Common myeloid progenitor, CD34-positive (primary cell): ENCODE measurements at places on chromosomes 5 and 9.
A peak's percentile ranks its signal among the peaks of the same experiment; 100 is the strongest.

DNA sequence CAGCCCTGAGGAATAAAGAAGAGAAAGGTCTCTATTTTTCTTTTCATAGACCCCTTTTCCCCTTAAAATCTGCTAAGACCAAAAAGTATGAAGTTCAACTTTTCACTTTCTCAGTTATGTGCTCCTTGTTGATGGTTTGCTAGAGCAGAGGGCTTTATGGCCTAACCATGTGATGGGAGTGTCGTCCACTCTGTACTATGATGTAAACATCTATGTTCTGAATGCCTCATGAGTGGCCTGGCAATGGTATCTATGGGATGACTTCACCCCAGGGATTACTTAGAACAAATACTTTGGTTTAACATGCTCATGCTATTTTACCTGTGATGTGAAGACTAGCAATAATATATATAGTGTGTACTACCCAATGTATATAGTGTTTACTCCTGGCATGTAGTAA, 43.7 kb upstream of the MIER3 start:
- DNase-seq, result no peak

DNA sequence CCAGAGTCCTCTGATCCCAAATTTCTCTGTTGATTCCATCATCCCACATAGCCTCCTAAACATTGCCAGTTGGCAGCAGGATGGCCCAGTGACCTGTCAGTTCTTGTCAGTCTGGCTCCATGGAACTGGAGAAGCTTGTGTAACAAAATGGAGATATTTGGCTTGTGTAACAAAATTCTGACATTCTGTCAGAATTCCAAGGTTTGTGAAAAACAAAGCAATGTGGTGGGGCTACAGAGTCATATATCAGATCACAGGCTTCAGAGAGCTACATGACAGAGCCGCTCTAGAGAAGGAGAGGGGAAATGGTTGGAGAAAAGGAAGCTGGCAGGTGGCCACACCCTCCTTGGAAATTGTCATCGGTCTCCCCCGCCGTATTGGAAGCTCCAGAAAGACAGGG, 75.4 kb upstream of the MAN2A1 start:
- DNase-seq, result no peak

- DNase-seq, result no peak
Measured at GRCh38 chr5:35442885-35443639, 174.6 kb upstream of the SPEF2 start.

DNA sequence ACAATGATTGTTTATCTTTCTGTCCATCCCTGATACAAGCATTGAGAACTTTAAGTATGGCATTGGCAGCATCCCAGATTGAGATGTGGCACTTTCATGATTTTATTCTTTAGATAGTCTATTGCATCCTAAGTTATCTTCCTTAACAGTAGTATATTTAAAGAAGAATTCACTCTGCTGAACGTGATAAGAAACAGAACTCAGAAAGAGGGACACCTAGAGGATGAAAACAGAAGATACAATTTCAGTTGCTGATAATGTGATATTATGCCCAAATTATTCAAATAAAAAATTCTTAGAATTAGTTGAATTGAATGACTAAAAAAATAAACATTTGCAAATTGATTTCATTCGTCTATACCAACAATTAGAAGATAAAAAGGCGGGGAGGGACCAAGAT, 218.1 kb upstream of the DMRTA1 start:
- no peak for DNase-seq

DNA sequence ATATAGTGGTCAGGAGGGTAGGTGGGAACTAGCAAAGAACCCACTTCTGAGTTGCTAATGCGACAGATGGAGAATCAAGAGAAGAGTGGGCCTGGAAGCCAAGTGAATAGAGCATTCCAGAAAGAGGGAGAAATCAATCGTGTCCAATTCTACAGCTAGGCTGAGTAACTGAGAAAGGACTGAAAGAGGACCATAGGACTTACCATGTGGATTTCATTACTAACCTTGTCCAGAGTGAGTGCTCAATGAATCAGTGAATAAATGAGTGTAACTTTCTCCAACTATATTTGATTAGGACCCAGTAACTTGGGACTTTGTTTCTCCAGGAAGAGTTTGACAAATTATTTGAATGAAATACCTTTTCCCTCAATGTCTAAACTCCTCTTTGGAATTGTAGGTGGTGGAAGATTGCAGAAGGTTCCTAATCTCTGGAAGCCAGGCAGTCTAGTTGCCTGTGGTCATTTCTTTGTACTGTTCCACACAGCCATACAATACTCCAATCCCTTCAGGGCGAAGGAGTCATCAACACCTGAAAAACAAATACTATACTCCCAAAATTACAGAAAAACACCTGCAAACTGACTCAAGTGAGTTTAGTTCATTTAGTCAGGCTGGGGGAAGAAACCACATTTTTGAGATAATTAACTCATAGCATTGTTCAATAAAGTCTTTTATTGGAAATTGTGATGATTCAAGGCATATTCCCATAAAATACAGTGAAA, 2.6 kb upstream of the F2RL1 start:
- no peak for DNase-seq

GRCh38 chr9:135249711-135250110, 162.2 kb downstream of the OLFM1 start:
- DNase-seq, result no peak

DNA sequence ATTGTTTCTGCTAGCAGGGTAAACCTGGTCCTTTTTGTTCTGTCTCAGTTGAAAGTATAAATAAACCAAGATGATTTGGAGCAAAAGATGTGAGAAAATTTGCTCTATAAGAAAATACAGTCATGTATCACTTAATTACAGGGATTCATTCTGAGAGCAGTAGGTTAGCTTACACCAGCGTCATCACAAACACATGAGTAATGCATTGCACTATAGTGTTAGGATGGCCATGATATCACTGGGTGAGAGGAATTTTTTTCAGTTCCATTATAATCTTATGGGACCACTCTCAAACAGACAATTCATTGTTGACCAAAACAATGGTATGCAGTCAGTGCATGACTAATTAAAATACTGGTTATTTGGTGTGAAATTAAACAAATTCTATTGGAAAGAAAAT, 430.9 kb downstream of the CHSY3 start:
- DNase-seq, result no peak

GRCh38 chr5:36692791-36693763, 86.7 kb downstream of the SLC1A3 start:
- DNase-seq, result peak; percentile 77

DNA sequence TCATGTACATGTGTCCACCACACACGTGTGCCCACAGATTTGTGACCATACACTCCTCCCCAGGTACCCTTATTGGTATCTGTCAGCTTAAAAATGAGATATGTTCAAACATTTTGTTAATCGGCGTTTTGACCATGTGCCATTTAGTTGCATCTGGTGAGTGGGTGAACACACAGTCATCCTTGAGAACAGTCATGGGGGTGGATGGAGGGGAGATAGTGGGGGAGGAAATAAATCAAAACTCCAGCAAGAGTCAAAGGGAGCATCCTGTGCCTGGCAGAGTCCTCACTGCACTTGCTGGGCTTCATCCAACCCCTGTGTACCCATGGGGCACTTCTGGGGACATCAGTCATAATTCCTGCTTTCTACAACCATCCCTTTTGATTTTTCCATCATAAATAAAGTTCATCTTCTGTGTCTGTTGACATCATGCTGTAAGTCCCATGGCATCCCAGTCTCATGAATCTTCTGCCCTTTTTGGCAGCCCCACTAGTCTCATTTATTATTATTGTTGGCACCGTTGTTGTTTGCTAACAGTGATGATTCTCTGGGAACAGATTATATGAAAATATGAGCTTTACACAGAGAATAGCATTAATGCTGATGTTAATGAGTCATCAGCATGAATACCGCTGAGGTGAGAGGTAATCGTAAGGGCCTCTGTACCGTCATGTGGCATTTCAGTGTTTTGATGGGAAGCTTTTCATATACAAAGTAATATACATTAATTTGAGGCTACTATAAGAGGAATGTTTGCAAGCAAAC, 24.4 kb upstream of the CLK4 start:
- DNase-seq, result no peak

GRCh38 chr9:129572052-129572425, 48.9 kb downstream of the C9orf50 start:
- no peak for DNase-seq

- DNase-seq, result no peak
Measured at GRCh38 chr9:88049677-88050307, 75.5 kb upstream of the CDK20 start.

DNA sequence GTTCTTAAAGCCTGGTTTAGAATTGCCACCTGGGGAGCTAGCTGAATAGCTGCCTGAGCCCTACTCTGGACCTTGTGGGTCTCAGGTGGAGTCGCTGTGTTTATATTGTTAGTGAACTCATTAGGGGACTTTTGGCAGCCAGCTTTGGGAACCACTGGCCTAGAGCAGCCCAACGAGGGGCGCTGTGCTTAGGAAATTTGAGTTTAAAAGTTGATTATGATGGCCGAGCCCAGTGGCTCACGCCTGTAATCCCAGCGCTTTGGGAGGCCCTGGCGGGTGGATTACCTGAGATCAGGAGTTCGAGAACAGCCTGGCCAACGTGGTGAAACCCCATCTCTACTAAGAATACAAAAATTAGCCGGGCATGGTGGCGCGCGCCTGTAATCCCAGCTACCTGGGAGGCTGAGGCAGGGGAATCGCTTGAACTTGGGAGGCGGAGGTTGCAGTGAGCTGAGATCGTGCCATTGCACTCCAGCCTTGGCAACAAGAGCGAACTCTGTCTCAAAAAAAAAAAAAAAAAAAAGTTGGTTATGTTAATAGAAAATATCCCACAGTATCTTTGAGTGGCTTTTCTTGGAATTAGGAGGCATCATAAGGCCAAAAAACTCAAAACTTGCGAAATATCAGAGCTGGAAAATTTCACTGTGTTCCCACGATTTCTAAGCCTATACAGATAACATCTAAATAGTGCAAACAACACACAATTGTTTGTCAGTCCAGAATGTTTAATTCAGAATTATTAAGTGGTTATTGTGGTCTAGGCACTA, 809 bp downstream of the MCCC2 start:
- DNase-seq, result no peak

DNA sequence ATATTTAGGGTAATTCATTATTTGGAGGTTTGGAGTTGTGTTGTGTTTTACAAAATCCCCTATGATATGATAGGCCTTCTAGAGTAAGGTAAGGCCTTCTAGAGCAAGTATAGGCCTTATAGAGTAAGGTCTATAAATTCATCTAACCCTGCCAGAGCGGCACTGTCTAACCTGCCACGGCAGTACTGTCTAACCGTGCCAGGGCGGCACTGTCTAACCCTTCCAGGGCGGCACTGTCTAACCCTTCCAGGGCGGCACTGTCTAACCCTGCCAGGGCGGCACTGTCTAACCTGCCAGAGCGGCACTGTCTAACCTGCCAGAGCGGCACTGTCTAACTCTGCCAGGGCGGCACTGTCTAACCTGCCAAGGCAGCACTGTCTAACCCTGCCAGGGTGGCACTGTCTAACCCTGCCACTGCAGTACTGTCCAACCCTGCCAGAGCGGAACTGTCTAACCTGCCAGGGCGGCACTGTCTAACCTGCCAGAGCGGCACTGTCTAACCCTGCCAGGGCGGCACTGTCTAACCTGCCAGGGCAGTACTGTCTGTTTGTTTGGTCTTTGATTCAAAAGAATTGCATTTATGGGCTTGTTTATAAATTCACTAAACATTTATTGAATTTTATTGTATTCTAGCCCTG, 9.6 kb downstream of the RNF20 start:
- DNase-seq, result no peak

- peak; percentile 81 for DNase-seq
Measured at GRCh38 chr9:123637945-123638634, 282.1 kb downstream of the CRB2 start.

DNA sequence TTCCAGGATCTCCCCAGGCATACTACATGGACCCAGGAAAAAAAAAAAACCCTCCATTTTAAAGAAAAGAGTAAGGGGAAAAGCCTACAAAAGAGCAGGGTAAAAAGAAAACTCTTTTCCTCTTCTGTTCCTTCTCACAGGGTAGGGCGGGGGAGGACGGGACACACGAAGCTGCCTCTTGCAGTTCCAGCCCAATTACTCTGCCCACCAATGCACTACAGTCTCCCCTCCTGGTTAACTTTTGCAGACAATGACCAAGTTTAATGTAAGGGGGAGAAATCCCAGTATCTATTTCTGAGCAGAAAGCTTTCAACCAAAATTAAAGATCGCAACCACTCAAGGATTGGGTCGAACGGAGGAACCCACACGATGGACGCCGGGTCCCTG, 1.3 kb downstream of the BRD3 start:
- peak; percentile 28 for DNase-seq

DNA sequence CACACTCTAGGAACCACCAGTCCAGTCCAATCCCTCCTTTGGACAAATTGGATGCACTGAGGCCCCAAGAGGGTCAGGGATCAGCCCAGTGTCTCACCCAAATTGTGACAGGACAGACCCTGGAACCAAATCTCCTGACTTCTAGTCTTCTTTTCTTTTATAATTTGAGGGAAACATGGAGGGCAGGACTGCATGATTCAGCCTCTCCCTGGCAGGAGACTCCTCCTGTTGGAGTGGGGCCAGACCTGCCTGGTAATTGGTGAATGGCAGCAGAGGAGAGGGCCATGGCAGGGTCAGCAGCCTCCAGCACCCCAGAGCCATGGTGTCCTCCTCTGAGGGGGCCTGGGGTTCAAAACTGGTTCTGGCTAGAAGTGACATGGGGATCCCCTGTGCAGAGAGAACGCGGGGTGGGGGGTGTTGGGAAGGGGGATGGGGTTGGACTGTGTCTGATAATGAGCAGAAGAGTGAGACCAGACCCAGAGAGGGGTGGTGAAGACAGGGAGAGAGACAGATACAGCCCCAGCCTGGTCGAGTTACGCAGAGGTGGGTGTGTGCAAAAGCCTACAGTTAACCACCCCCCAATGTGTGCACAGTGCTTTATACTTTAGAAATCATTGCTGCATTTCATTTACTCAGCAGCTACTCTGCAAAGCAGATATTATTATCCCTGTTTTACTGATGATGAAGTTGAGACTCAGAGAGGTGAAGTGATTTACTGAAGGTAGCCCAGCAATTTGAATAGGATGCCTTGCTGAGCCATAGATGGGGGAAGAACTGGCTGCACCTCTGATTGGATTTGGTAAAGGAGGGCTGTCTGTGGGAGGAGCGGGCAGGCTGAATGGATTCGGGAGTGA, 3.8 kb upstream of the SYNPO start:
- no peak for DNase-seq

GRCh38 chr5:72281764-72282499, 38.1 kb downstream of the MRPS27 start:
- DNase-seq, result peak; percentile 32

- no peak for DNase-seq
Measured at GRCh38 chr5:151127926-151128325, 29.7 kb downstream of the ANXA6 start.

GRCh38 chr5:140225396-140225795, 50.4 kb downstream of the CYSTM1 start:
- no peak for DNase-seq

GRCh38 chr5:60943624-60944023, 1.2 kb downstream of the ERCC8 start:
- DNase-seq, result peak; percentile 46

- DNase-seq, result no peak
Measured at GRCh38 chr9:129270205-129270604, 92.1 kb upstream of the IER5L start.

DNA sequence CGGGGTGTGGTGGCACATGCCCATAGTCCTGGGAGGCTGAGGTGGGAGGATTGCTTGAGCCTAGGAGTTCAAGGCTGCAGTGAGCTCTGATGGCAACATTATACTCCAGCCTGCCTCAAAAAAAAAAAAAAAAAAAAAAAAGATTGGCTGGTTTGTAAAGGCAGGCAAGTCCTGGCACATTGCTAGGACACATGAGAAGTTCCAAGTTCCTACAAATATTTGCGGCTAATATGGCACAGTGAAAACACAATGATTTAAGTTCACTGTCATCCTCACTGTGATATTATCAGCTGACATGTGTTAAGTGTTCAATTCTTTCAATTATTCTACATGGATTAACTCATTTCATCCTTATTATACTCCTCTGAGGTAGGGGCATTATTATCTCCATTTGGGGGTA, 20.1 kb downstream of the TMEM268 start:
- no peak for DNase-seq
